ENCODE measurements at places on chromosomes 16 and 17. TPM values are rescaled to one million over a fixed set of nuclear protein-coding genes. Genes with fewer than 3 reads are reported as not detected.

DNA sequence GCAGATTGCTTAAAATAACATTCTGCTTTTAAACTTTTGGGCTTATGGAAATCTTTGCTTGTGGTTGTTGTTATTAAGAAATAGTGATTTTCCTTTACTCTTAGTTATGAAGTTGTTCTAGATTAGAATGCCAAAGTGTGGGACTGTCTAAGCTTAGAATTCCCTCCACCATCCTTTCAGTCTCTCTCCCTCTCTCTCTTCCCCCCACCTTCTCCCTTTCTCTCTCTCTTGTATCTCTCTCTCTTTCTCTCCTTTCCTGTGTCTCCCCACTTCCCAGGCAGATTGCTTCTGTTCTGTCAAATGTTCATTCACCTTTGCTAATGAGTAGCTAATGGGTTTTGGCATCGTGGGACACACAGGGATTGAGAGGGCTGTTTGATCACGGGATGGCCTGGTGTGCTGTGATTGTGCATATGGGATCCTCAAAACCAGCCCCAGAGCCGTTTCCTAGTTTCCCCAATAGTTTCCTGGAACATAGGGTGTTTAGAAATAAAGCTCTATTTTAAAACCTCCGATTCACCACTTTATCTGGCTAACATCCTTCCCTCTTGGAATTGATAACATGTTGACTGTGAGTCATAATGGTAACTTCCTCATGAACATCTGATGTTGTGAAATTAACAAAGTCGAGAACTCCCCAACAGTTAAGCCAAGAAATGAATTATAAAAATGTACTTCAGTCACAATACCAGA is 502.6 kb downstream of the TMEM114 start:
- no peak overlapping the region for H3K27ac ChIP-seq
- no peaks in the 10 kb centered on the region for H3K27me3 ChIP-seq
- no peak for DNase-seq
- H3K4me3 ChIP-seq = no peak overlapping the region
- H3K4me1 ChIP-seq = no peaks in the 10 kb centered on the region

DNA sequence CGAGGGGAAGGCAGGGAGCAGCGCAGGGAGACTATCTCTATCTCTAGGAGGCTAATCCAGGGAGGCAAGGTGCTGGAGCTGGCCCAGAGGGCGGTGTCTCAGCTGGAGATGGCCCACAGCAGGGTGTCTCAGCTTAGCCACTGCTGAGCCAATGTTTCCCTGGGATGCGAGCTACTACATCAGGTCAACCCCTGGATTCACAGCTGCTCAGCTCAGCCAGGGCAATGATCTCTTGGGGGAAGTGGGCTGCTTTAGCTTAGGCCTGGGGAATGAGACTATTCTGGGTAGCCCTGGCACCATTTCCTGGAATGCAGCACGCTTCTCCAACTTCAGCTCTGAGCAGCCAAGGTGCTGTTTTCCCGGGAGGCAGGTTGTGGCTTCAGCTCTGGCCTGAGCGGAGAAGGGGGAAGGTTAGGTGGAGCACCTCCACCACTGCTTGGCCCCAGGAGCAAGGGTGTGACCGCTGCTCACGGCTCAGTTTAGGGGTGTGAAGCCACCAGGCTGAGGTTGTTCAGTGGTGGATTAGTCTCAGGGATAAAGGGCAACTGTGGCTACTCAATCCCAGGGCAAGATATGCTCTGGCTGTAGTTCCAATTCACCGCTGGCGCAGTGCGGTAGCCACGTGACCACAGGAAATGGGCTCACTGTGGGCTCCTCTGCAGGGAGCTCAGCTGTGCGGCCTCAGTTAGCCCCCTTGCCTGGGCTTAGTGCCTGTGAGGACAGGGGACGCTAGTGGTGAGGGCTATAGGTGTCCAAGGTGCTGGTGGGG is 5.2 kb upstream of the PRSS21 start:
- no peaks in the 10 kb centered on the region for H3K36me3 ChIP-seq
- no peaks in the 10 kb centered on the region for H3K4me1 ChIP-seq
- H3K27me3 ChIP-seq = no peaks in the 10 kb centered on the region
- no peak overlapping the region for H3K27ac ChIP-seq
- H3K4me3 ChIP-seq = no peak overlapping the region

DNA sequence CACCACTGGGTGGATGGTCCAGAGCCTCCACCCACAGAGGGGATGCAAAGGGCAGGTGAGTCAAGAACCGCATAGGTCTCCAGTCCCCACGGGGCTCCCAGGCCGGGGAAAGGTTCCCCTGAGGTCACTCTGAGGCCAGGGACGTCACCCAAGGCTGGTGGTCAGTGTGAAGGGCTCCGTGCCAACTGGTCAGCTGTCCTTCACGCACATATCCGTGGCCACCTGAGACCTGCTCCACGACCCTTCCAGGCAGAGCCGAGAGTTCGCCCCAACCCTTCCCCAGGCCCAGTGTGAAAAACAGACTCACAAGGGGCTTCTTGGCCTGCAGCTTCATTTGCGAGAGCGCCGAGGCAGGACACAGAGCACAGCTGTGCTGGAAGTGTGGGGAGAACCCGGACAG is 2.8 kb downstream of the TSR3 start:
- no peak overlapping the region for H3K4me3 ChIP-seq
- peaks cover 2% of the 10 kb centered on the region for H3K36me3 ChIP-seq
- no peaks in the 10 kb centered on the region for H3K27me3 ChIP-seq
- peaks cover 17% of the 10 kb centered on the region for H3K4me1 ChIP-seq

DNA sequence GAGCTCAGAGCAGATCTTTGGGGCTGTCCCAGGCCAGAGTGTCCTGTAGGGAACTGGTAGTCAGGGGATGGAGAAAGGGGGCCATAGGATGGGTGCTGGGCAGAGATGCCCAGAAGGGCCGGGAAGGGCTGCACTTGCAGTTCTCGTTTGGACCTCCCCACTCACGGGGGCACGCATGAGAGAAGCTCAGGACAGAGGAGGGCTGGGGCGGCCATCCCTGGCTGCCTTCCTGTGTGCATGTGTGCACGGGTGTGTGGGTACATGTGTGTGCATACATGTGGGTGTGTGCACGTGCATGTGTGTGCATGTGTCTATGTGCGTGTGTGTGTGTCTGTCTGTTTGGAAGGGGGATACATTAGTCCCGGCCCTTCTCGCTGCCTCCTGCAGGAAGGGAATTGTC is 73.3 kb downstream of the COG7 start:
- no peaks in the 10 kb centered on the region for H3K27me3 ChIP-seq
- no peak overlapping the region for H3K4me3 ChIP-seq
- H3K4me1 ChIP-seq = no peaks in the 10 kb centered on the region
- no peaks in the 10 kb centered on the region for H3K36me3 ChIP-seq
- no peak overlapping the region for H3K27ac ChIP-seq
- peak; percentile 43 for DNase-seq

SLC16A13 gene
- 11.6 TPM for polyA plus RNA-seq

- no peaks in the 10 kb centered on the region for H3K27me3 ChIP-seq
- H3K4me1 ChIP-seq = peaks cover 3% of the 10 kb centered on the region
- no peak overlapping the region for H3K27ac ChIP-seq
- no peaks in the 10 kb centered on the region for H3K36me3 ChIP-seq
- H3K4me3 ChIP-seq = no peak overlapping the region
Measured at GRCh38 chr16:81641395-81642106, 137.5 kb upstream of the PLCG2 start.

DNA sequence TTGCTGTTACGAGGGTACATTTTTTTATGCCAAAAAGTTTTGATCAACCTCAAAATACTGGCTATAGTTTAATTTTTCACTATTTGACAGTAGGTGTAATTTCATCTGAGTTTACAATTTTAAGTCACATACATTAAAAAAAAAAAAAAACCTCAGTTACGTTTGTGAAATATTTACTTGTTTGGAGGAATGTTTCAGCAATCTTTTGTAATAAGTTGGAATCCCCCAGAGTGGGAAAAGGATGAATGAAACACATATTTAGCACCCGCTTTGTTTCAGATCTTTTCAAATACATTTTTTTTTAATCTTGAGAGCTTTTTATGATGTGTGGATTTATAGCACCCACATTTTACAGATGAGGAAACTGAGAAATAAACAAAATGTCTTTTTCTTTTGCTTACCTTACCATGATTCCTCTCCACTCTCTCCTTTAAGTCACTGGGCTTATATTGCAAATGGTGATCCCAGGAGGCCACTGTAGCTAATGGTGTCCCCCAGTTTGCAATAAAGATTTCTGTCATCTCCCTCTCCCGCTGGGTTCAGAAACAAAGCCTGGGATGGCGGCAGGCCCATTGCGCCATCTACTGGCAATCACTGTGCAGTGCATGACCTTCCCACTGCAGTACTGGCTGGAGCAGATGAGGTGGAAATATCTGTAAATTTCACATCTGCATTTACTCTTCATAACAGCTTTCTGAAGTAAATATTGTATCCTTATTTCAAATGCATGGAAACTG is 27.7 kb downstream of the TBC1D3B start:
- peak; percentile 80 for DNase-seq
- no peaks in the 10 kb centered on the region for H3K27me3 ChIP-seq

DNA sequence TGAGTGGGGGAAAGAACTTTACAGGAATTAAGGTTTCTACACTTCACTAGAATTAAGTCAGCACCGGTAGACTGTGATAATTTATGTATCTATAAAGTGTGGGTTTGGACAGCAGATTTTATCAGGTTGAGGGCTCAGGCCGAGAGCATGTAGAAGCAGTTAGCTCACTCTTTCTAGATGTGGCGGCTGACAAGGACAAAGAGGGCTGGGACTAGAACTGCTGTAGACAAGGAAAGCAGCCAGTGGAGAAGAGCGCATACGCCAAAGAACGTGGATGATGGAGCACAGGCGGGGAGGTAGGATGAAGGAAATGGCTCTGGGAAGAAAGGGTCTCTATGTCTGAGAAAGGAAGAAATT is 504 bp upstream of the GOSR1 start:
- H3K4me1 ChIP-seq = peaks cover 7% of the 10 kb centered on the region
- DNase-seq = no peak
- H3K27me3 ChIP-seq = no peaks in the 10 kb centered on the region
- H3K4me3 ChIP-seq = peak overlapping the region; percentile 95
- H3K27ac ChIP-seq = peak overlapping the region; percentile 94
- peaks cover 4% of the 10 kb centered on the region for H3K36me3 ChIP-seq

DNA sequence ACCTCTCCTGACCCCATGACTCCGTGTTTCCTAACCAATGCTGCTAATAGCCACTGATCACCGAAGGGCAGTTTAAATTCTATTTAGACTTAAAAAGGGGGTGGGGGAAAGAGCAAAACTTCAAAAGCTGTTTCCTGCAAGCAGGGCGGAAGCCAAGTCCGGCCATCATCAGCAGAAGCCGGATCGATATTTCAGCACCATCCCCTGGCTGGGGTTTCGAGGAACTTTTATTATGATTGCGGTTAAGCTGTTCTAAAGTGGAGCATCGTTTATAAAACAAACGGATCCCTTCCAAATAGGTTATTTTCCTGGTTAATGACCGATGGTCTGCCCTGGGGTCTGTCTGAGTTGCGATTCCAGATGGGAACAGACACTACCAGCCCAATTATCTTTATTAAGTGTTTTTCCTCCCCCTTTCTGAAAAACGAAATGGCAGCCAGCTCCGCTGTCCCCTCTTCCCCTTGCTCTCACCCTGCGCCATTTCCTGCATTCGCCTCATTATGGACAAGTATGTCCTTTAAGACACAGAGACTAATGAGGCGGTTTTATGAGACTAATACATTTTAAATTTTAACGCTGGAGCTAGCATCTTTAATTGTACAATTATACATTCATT is 76.1 kb upstream of the IRX3 start:
- no peaks in the 10 kb centered on the region for H3K4me1 ChIP-seq
- DNase-seq = no peak
- H3K27ac ChIP-seq = no peak overlapping the region
- no peak overlapping the region for H3K4me3 ChIP-seq
- peaks cover 4% of the 10 kb centered on the region for H3K27me3 ChIP-seq

DNA sequence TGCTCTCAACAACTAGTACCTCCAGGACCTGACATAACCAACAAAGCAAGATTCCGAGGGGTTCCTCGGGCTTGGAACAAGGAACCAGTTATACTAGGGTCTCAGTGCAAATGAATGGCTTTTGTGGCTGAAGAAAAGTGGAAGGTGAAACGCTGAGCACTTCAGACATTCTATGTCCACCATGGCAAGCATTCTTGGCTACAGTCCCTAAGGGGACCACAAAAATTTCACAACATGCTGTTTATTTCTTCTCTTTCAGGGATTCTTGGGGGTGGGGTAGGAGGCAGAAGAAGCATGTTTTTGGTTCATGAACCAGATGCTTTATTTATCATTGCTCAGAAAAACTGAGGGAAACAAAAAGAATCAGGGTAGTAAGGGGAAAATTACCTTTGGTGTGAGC is 479.9 kb upstream of the CDH11 start:
- no peaks in the 10 kb centered on the region for H3K36me3 ChIP-seq
- no peak for DNase-seq
- H3K27ac ChIP-seq = no peak overlapping the region
- H3K27me3 ChIP-seq = no peaks in the 10 kb centered on the region
- no peaks in the 10 kb centered on the region for H3K4me1 ChIP-seq

TMC5 gene
- 1.0 TPM for polyA plus RNA-seq

DNA sequence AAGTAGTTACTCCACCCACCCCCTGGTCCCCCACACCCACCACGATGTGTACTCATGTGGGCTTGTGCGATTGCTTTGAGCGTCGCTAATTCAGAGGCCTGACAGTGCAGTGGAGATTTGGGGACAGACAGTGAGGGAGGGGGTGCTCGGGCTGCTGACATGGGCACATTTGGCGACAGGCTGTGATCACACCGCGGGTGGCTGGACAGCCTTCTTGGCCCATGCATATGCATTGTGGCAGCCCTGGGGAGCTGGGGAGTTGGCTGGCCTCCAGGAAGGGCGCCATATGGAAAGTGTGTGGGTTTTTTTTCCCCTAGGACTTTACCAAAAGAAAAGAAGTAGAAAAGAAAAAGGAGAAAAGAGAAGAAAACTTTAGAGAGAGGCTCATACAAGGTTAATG is 275.5 kb upstream of the N4BP1 start:
- no peak for DNase-seq

NPIPB2 gene
- polyA plus RNA-seq = 4.9 TPM

CCDC40 gene
- 5.1 TPM for polyA plus RNA-seq

HS3ST3B1 gene
- polyA plus RNA-seq = 4.8 TPM

DNA sequence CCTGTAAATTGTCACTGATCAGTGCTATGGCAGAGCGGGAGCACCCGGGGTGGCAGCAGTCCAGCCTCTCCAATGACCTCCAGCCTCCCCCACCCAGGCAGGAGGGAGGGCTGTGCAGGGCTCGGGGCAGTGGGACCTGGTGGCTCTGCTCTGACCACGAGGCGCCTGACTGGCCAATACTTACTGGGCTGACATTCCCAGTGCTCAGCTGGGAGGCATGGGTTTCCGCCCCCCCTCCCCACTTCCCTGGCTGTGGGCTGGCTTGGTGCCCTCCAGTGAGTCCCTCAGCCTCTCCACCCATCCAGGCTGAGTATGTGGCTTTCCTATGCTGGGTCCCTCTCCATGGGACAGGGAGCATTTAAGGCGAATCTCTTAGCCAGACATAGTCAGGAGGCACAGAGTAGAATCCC is 2.7 kb downstream of the SOCS3 start:
- H3K27ac ChIP-seq = peak overlapping the region; percentile 95
- peaks cover 20% of the 10 kb centered on the region for H3K4me1 ChIP-seq
- no peaks in the 10 kb centered on the region for H3K27me3 ChIP-seq

GRCh38 chr17:7912927-7913524 is 3.1 kb downstream of the RNF227 start:
- no peak overlapping the region for H3K4me3 ChIP-seq
- no peak overlapping the region for H3K27ac ChIP-seq
- no peak for DNase-seq
- H3K27me3 ChIP-seq = no peaks in the 10 kb centered on the region
- H3K36me3 ChIP-seq = peaks cover 9% of the 10 kb centered on the region

PLD6 gene
- 2.9 TPM for polyA plus RNA-seq

GRCh38 chr16:84358601-84359295 is 9.6 kb upstream of the ATP2C2 start:
- no peaks in the 10 kb centered on the region for H3K27me3 ChIP-seq
- H3K36me3 ChIP-seq = no peaks in the 10 kb centered on the region
- H3K4me1 ChIP-seq = no peaks in the 10 kb centered on the region
- no peak overlapping the region for H3K4me3 ChIP-seq

DHRS7C gene
- not detected for polyA plus RNA-seq

Measured in kidney (tissue), 22 donors.